ENCODE measurements at places on chromosomes 6 and 20. TPM values are rescaled to one million over a fixed set of nuclear protein-coding genes. Genes with fewer than 3 reads are reported as not detected.

Gene MTRF1L
- 11.5 TPM for total RNA-seq

Gene HLA-DOA
- total RNA-seq = 1.4 TPM

Gene CST5
- total RNA-seq = not detected

Gene SIRPB2
- total RNA-seq = 1.0 TPM

Gene OR12D3
- total RNA-seq = not detected

Gene PRR18
- total RNA-seq = 0.04 TPM

Gene TGM3
- 1,379 TPM for total RNA-seq

Gene MCHR2
- not detected for total RNA-seq

Gene PKIB
- total RNA-seq = 0.88 TPM

Gene SULF2
- 26.4 TPM for total RNA-seq

Gene SPTLC3
- 9.0 TPM for total RNA-seq

Gene STMND1
- total RNA-seq = not detected

Gene ANGPT4
- total RNA-seq = 0.08 TPM

Gene NKX2-4
- total RNA-seq = not detected

Gene HLA-DRB5
- not detected for total RNA-seq

Gene PDYN
- not detected for total RNA-seq

Gene ENPP5
- total RNA-seq = 0.44 TPM

Gene AVP
- not detected for total RNA-seq

Gene SLC17A9
- 0.76 TPM for total RNA-seq

Gene MYH7B
- total RNA-seq = not detected

Gene TRIM31
- total RNA-seq = 0.20 TPM

Gene FLRT3
- total RNA-seq = 3.0 TPM

Gene GGTLC1
- total RNA-seq = not detected

Gene TBXT
- total RNA-seq = not detected

Measured in esophagus mucosa (tissue), 1 donor.